NAMALWA (cell line): ENCODE measurements at places on chromosomes 11 and 22.

GRCh38 chr22:32615874-32616564 is 141.4 kb downstream of the FBXO7 start:
- DNase-seq: no peak

DNA sequence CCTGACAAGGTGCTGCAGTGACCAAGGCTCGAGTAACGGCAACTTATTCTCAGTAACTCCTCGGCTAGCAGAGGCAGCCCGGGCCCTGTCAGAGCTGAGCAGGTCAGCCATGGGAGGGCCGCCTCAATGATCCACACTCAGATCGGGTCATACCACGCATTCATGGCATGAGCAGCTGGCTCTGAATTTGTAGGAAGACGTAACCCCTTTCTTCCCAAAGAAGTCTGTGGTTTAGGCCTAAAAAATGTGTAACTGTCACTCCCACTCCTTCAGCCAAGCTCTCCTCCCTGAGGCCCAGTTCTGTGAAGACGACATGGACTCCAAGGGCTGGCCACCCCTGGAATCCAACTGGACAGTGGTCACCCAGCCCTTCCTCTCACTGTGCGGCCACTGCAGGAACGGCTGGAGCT is 30.0 kb downstream of the PPP2R1B start:
- DNase-seq: no peak

DNA sequence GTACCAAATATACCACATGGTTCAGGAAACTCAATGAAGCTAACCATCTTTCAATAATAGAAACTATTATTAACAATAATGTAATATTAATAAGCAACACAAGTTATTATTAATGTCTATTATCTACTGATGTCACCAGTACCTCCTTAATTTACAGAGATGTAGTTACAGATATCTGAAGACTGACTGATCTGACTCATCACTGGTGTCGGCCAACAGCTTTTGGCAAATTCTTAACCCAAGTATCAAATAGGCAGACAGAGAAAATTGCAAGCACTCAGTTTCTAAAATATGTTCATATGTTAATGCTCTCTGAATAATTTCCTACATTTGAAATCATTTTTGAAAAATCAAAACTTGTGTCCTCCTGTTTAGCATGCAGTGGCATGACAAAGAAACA is 100.4 kb upstream of the DDI1 start:
- DNase-seq: no peak

DNA sequence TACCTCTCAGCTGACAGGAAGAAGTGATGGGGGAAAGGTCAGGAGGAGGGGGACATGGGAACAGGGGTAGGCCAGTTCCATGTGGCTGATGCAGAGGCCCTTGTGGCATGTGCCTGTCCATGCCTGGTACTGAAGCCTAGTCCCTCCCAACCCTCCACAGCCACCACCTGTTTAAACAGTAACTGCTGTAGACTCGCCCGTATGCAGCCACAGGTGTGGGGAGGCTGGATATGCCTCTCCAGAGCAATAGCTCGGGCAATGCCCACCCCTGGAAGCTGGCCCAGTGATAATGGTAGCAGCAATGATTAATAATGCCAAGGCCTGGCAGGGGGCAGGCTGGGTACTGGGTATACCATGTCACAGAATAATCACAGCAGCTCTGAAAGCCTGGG is 2.3 kb downstream of the SMTN start:
- no peak for DNase-seq

GRCh38 chr22:32334660-32335365 is 22.9 kb upstream of the RFPL3 start:
- no peak for DNase-seq

DNA sequence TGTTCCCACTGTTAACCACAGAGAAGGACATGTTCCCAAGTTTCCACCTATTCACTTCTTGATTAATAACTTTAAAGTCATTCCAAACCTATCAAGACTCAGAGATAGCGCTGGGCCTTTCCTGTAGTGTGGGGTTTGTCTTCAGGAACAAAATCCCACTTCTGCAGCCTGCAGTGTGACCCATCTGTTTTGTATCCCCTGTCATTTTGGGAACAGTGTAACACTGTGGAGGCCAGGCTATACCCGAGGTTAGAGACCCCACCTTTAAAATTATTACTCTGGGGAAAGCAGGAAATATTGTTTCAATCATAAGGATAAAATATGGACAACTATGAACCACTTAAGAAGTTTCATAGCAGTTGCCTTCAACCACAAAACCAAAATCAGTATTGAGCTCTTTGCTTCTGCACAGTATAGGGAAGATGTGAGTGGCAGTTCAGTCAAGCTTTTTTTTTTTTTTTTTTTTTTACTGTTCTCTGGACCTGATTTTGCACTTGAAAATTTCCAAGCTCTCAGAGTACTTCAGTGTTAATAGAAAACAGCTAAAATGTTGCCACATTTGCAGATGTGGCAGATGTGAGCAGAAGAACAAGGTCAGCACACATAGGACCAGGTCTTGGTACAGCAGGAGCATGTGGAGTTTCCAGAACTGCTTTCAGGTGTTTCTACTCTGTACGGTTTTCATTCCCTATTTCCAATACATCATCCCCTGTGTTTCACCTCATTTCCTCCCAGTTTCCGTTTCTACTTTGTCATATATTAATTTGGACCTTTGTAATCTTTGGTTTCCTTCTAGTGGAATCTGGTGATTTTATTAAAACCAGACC is 121.5 kb downstream of the MAML2 start:
- no peak for DNase-seq

GRCh38 chr22:42236268-42236667 is 34.2 kb downstream of the TCF20 start:
- DNase-seq: no peak

DNA sequence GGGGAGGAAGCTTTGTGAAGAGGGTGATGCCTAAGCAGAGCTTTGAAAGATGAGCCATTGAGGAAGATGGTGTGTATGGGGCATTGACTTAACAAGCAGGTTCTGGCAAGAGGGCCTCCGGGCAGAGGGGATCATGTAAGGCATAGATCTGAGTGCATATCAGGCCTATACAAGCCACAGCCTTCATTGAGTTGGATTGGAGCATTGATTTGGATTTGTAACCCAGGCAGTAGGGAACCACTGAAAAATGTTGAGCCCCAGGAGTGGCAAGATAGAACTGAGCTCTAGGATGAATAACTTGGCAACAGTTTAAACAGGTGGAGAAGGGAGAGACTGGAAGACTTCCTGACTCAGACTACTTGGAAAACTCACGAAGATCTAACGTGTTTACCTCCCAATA is 21.4 kb downstream of the PANX1 start:
- DNase-seq: no peak

DNA sequence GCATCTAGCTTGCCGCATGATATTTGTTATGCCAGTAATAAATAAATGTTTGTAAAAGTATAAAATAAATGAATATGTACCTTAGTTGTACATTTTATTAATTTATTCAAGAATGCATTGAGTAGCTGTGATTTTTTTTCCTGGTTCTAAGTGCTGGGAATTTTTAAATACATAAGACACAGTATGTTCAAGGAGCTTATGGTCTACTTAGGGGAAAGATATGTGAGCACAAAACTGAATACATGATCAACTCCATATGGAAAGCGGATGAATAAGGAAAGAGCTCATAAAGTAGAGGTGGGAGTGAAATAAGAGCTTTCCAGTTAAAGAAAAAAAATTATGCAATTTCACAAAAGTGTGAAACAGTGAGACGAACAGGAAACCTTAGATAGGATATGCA is 944.2 kb upstream of the CCDC90B start:
- no peak for DNase-seq

DNA sequence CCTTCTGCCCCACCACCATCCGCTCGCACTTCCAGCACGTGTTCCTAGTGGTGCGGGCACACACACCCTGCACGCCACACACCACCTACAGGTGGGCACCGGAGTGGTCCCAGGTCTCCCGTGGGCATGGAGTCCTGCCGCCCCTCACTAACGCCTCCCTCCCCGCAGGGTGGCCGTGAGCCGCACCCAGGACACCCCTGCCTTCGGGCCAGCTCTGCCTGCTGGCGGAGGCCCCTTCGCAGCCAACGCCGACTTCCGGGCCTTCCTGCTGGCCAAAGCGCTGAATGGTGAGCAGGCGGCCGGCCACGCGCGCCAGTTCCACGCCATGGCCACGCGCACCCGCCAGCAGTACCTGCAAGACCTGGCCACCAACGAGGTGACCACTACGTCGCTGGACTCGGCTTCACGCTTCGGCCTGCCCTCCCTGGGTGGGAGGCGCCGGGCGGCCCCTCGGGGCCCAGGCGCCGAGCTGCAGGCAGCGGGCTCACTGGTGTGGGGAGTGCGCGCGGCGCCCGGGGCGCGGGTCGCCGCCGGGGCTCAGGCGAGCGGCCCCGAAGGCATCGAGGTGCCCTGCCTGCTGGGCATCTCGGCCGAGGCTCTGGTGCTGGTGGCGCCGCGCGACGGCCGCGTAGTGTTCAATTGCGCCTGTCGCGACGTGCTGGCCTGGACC is 8.5 kb downstream of the SIPA1 start:
- no peak for DNase-seq

GRCh38 chr11:66823700-66824099 is 19.5 kb upstream of the RCE1 start:
- DNase-seq: no peak

DNA sequence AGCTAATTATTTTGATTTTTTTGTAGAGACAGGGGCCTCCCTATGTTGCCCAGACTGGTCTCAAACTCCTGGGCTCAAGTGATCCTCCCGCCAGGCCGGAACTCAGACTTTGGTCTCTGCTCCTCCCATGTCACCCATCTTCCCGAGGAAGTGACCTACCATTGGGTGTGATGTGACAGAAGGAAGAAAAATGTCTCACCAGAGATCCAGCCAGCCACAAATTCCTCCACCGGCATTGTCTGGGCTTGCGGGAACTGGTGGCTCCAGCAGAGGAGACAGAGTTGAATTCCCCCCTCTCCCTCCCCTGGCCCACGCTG is 772 bp downstream of the SLC25A45 start:
- DNase-seq: no peak

DNA sequence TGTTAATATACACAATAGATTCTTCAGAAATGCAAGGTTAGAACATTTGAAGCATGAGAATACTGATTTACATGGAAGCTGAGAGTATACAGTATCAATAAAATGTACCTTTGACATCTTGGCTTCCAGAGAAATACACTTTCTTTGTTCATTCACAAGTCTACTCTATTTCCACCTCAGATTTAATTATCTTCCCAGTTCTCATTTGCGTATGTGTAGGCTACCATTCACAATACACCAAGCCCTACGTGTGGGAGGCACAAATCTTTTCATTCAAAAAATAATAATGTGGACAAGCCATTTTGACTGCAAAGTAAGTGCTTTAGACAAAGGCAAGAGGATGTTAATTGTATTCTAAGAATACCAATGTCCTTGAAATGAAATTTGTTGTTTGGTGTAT is 132.7 kb upstream of the MTMR2 start:
- no peak for DNase-seq

DNA sequence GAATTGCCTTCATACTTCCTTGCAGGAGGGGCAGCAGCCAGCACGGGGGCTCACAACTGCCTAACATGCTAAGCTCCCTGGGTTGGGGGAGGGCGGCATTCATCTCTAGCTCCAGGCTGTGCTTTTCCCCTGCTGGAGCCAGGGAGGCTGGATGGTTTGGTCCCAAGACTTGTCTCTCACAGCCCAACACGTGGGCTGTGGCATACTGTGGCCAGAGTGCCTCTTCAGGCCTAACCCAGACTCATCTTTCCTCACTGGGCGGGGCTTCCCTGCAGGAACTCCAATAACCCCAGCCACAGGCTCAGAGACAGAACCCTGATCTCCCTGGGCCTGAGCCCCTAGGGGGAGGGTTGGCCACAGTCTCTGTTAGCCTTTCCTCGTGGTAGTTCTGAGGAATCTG is 121.9 kb upstream of the PLET1 start:
- DNase-seq: no peak

DNA sequence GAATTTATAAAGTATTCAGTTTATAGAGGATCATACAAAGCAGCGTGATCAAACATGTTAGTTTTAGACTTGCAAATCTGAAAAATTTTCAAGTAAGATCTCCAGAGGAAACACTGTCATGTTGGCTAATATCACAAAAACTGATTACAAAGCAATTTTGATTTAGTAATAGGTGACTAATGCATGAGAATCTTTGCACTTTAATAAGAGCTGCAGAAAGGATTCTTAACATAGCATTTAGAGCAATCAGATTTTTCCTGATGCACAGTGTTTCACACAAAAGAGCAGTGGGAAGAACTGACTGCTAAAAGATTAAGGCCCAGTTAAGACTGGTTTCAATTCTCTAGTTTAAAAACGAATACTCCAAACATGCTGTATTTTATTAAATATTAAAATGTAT is 321.2 kb downstream of the GUCY1A2 start:
- no peak for DNase-seq

DNA sequence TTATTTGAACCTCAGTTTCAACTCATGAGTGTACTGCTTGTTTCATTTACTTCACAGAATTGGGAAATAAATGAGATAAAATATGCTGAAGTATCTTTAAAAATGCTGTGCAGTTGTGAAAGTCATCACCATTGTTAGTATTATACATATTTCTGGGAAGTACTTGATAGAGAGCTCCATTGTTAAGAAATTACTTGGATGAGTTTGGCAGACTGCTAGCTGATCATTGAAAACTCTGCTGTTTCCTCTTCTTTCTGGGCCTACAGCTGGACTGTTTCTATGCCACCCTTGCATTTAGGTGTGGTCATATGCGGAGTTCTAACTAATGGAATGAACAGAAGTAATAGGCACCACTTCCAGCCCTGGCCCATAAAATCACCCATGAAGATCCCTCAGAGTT is 10.0 kb downstream of the SIK2 start:
- no peak for DNase-seq
